Activated T-cell treated with anti-CD3 and anti-CD28 coated beads for 1 hour (primary cell): ENCODE measurements at places on chromosomes 1 and 21.

DNA sequence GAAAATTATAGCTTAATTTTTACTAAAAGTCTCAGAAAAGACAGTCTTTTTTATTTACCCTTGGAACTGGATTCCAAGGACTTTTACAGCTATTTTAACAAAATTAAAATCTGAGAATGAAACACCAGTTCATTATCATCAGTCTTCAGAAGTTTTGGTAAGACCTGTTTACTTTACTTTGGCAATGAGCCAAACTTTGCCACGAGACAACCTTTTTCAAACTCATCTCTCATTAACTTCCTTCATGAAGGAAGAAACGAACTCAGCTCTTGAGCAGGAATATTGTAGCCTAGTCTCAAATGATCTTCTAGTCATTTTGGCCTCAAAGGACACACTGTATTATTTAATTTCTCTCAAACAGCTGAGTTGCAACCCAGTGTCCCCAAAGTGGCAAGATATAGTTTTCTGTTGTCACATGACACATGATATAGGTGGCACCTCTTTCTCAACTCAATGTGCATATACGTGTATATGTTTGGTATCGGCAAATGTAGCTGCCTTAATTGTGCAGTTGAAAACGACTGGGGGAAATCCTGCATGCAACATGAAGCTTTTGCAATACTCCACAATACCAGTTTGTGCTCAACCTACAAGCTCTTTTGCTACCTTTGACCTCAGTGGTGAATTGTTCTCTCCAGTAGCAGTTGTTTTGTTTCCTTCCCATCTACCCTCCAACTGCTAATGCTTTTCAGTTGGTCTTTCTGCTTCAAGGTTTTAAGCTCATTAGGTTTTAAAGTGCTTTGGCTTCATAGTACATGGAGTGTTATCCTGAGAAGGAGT is 8.4 kb upstream of the GNG4 start:
- DNase-seq: no peak

- no peak for DNase-seq
These were observed 50.2 kb upstream of the DISP3 start for GRCh38 chr1:11428789-11429188.

DNA sequence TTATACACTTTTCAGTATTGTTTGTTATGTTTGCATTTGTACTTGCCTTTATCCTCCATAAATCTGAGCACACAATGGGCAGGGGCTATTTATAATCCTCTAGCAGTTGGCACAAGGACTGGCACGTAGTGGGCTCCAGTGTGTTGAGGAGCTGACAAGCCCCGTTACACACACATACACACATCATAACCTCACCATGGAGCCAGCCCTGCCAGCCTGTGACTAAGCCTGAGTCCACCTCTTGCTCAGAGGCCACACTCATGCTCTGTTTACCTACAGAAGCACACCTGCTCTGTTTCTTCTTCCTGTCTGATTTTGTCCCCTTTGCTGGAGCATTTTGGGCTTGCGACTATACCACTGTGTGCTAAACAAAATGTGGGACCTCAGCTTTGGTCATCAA is 64.5 kb upstream of the SPATA6 start:
- DNase-seq: no peak

DNA sequence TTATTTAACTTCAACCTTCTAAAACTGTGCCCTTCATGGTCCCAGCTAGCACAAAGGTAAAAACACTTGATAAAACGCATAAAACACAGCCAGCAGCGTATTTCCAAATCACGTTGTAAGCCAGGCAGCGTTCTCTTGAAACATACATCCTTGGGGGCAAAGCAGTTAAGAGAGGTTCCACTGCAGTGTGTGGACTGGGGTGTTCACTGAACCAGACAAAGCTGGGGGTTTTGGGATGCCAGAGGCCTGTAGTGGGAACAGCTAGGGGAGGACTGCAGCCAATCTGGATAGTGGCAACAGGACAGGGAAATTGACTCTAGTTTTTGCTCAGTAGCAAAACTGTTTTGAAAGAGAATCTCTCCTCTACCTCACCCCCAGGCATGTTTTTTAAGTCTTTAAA is 21.5 kb upstream of the ATP5PO start:
- DNase-seq: no peak

DNA sequence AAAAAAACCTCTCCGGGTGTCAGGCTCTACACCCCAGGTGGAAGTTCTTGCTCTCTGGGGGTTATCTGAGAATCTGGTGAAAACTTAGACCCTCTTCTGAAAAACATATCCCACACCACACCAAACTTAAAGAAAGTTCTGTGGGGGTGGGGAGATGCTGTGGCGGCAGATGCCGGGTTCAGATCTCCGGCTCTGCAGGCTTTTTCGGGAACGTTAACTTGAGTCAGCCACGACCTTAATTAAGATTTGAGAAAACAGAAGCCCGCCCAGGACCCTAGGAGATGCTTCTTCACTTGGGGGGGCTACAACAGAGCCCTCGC is 2.3 kb downstream of the RCC2 start:
- DNase-seq: no peak

GRCh38 chr21:44399151-44399954 is 45.9 kb downstream of the TRPM2 start:
- no peak for DNase-seq

DNA sequence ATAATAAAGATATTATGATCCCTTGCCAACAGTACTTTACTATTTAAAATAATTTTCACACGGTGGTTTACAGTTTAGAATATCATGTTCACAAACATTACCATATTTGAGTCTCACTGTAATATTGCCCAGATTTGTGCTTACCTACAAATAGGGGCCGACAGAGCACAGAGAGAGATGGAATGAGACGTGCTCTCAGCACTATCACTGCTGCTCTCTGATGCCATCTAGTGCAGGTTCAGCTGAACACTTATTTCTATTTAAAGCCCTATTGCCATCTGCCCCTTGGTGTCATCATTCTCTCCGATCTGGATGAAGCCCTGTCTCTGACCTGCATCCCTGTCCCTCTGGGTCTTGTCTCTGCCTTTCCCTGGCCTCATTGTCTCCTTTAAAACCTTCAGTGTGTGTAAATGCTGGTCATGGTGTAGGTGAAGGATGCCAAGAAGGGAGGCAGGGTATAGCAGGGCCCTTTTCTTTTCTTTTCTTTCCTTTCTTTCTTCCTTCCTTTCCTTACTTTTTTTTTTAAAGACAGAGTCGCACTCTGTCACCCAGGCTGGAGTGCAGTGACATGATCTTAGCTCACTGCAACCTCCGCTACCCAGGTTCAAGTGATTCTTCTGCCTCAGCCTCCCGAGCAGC is 6.9 kb upstream of the GPATCH4 start:
- peak; percentile 37 for DNase-seq

- no peak for DNase-seq
These were observed 54.1 kb downstream of the DSCAM start for GRCh38 chr21:40792691-40793456.

GRCh38 chr1:99681583-99681982 is 35.7 kb downstream of the PALMD start:
- no peak for DNase-seq

GRCh38 chr1:159958719-159959380 is 4.8 kb upstream of the SLAMF9 start:
- no peak for DNase-seq

DNA sequence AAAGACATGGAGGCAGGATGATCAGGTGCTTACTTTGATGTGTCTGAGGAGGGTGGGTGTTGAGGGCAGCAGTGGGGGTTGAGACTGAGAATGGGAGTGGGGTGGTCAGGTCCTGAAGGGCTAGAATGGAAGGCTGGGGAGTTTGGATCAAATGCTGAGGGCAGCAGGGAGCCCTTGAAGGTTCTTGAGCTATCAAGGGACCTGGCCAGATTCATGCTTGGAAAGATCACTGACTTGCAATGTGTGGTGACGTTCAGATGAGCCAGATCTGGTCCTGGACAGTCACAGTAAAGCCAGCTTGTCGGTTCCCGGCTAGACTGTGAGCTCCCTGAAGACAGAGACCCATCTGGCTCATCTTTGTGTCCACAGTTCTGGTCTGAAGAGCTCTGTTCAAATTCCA is 3.8 kb downstream of the EPHB2 start:
- no peak for DNase-seq

- DNase-seq: no peak
These were observed 1.5 kb downstream of the SPATC1L start for GRCh38 chr21:46182548-46183336.

DNA sequence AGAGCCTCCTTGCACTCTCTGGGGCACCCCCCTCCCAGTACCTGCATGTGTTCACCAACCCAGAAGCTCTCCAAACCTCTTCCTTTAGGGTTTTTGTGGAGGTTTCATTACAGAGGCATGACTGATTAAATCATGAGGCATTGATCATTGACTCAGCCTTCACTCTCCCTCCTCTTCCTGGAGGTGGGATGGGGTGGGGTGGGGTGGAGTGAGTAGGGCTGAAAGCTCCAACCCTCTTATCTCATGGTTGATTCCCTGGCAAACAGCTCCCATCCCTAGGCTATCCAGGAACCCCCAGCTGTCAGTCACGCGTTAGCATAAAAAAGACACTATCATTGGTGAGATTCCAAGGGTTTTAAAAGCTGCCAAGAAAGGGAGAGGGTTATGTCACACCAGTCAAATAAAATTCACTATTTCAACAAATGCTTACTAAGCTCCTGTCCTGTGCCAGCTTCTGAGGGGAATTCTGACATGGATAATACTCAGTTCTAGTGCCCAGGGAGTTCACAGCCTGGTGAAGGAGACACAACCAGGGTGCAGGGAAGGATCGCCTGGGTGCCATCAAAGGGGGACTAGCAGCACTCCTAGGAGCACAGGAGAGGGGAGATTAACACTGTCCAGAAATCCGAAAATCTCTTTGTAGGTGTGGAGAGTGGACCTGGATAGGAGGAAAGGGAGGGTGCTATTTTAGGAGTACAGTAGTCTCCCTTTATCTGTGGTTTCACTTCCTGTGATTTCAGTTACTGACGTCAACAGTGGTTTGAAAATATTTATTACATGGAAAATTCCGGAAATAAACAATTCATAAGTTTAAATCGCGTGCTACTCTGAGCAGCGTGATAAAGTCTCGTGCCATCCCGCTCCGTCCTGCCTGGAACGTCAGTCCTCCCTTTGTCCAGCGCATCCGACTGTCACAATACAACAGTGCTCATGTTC is 6.8 kb upstream of the IL24 start:
- DNase-seq: no peak

DNA sequence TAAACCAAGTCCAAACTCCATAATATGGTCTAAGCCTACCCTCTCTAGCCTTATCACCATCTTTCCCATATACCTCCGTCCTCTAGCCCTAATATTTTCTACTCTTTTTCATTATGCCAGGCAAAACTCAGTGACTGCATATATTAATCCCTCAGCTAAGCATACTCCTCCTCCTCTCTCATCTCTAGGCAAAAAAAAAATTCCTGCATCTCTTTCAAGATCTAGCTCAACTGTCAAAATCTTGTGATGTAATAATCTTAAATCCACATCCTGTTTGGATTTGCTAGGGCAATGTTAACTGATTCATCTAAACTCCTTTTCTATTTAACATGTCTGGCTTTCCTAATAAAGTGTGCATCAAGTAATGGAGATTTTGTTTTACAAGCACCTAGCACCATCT is 20.4 kb downstream of the PRPF38A start:
- no peak for DNase-seq

DNA sequence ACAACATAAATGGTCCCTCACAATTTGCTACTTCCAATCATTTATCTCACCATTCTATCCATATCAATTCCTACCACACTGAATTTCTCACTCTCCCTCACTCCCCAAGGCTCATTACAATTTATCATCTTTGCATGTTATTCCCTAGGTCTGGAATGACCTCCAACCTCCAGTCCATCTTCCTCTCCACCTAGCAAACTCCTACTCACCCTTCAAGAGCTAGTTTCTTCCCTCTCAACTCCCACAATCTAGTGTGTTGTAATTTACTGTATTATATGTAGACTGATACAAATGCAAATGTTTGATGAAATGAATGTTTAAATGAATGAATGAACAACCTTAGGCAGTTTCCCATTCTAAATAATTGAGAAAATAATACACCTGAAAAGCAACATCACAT is 3.6 kb downstream of the TUT4 start:
- no peak for DNase-seq

- no peak for DNase-seq
These were observed 68.8 kb downstream of the MAB21L3 start for GRCh38 chr1:116179964-116180363.

GRCh38 chr1:17831597-17831996 is 76.5 kb downstream of the ACTL8 start:
- DNase-seq: no peak

- no peak for DNase-seq
These were observed 25.2 kb upstream of the DYRK1A start for GRCh38 chr21:37341254-37341960.
